Skin of body (tissue), 3 donors: ENCODE measurements at places on chromosomes 2 and 18. TPM values are rescaled to one million over a fixed set of nuclear protein-coding genes. Genes with fewer than 3 reads are reported as not detected.

The SERPINB10 gene
- 3.9 TPM for total RNA-seq

The UBE2E3 gene
- 64.8 TPM for total RNA-seq

The C2orf80 gene
- total RNA-seq, result not detected

The GLI2 gene
- 11.4 TPM for total RNA-seq

The RAB6D gene
- not detected for total RNA-seq

The MC2R gene
- not detected for total RNA-seq

The GPR75 gene
- 2.3 TPM for total RNA-seq

The POTEJ gene
- 0.10 TPM for total RNA-seq

The DES gene
- 318 TPM for total RNA-seq

The LYG2 gene
- 16.5 TPM for total RNA-seq

The TUBA4B gene
- total RNA-seq, result not detected

The SCN2A gene
- 0.20 TPM for total RNA-seq

The ALK gene
- 0.10 TPM for total RNA-seq

DNA sequence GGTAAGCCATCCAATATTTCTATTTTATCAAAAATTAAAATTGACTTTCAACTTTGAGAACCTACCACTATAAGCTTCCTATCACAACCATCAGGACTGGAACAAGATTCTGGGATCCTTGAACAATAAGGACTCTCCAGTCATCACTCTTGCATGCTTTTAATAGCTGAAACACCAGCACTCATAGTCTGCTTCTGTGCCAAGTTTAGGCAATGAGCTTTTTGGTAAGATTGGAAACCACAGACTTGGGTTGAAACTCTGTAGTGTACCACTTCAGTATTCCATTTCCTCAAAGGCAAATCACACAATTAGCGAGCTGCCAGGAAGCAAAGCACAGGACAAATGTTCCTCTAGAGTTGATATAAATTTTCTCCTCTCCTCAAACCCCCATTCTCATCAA is 1065.8 kb upstream of the SLC39A10 start:
- no peak for DNase-seq

GRCh38 chr2:120398051-120398995 is 52.4 kb downstream of the INHBB start:
- DNase-seq, result no peak

DNA sequence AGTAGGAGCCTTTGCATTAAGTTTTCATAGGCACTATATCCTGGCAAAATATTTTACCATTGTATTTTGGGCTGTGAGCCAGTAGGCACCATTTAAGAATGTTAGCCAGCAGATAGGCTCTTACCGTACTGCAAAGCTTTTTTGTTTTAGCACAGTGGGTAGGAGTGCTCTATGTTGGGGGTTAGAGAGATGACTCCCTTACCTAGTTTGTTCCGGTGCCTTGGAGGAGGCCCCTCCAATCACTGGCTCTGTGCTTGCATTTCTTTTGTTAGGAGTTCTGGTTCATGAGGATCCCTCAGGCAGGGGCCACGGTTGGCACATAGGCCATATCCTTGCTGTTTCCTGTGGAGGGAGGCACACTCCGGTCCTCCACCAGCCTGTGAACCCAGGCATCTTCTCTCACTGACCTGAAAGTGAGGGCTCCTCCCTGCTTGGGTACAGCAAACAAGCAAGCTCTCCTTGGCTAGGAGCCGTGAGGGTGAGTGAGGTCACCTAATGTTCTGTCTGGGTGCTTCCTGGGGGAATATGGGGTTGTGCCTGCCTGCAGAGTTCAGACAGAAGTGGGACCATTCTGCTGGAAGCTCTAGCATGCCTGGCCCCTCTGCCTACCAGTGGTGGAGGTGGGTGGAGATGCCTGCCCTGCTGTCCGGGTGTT is 29.8 kb downstream of the LTBP1 start:
- no peak for DNase-seq

GRCh38 chr2:105770149-105770548 is 25.4 kb downstream of the NCK2 start:
- no peak for DNase-seq

DNA sequence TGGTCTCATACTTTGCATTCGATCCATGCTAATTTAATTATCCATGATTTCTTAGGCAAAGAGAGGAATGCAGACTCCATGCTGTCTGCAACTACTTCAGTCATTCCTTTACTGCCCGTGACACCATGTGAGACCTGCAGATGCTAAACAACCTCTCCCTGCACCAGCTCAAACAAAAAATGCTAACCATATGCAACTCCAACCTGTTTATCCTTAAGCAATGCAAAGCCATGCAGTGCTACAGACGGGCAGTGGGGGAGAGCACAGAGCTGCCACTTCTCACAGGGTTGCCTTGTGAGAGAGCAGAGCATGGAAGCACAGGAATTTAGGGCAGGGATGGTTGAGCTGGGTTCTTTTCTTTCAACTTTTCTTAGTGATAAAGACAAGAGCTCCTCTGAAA is 74.9 kb upstream of the KLHL14 start:
- no peak for DNase-seq

- no peak for DNase-seq
Observed at GRCh38 chr2:10494351-10495066, 46.4 kb upstream of the ODC1 start.

GRCh38 chr2:144042751-144043150 is 477.2 kb downstream of the ZEB2 start:
- no peak for DNase-seq

- DNase-seq, result no peak
Observed at GRCh38 chr2:42378415-42378814, 17.4 kb upstream of the COX7A2L start.

DNA sequence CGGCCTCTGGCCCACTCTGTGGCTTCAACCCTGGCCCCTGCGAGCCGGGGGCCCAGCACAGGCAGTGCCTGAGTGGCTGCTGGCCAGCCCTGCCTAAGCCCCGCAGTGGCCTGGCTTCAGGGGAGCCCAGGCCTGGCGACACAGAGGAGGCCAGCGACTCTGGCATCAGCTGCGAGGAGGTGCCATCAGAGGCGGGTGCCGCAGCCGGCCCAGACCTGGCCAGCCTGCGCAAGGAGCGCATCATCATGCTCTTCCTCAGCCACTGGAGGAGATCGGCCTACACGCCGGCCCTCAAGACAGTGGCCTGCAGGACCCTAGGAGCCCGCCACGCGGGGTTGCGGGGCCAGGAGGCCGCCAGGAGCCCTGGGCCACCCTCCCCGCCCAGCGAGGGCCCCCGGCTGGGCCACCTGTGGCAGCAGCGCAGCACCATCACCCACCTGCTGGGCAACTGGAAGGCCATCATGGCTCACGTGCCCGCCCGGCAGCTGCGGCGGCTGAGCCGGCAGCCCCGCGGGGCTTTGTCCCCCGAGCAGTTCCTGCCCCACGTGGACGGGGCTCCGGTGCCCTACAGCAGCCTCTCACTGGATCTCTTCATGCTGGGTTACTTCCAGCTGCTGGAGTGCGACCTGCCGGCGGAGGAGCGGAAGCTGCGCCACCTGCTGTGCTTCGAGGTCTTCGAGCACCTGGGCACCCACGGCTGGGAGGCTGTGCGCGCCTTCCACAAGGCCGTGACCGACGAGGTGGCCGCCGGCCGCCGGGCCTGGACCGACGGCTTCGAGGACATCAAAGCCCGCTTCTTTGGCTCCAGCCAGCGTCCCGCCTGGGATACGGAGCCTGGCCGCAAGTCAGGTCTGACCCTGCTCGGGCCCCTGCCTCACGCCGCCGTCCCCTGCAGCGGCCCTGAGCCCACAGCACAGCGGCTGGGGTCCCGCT is 7.5 kb upstream of the KLHL30 start:
- DNase-seq, result no peak

DNA sequence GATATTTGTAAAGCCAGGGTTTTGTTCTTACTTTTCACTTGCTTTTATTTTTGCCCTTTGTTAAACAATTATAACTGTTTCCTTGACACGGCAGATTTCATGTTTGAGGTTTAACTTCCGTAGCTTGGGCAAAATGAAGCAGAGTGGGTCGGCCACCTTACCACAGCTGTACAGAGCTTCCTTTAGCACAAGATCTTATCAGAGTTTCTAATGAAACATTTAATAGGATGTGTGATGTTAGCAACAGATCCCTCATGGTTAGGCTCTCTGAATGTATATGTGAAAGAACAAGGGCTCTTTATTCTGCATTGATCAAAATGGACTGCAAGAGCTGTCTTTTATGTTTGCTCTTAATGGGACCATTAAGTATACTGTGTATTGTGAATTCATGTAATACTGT is 22.3 kb downstream of the RNF125 start:
- DNase-seq, result no peak

- peak; percentile 44 for DNase-seq
Observed at GRCh38 chr2:126655500-126656430, at the start of gene GYPC. TSS of gene GYPC (plus strand) at chr2:126656158. CDS start at chr2:126656264, 106 bp downstream.

DNA sequence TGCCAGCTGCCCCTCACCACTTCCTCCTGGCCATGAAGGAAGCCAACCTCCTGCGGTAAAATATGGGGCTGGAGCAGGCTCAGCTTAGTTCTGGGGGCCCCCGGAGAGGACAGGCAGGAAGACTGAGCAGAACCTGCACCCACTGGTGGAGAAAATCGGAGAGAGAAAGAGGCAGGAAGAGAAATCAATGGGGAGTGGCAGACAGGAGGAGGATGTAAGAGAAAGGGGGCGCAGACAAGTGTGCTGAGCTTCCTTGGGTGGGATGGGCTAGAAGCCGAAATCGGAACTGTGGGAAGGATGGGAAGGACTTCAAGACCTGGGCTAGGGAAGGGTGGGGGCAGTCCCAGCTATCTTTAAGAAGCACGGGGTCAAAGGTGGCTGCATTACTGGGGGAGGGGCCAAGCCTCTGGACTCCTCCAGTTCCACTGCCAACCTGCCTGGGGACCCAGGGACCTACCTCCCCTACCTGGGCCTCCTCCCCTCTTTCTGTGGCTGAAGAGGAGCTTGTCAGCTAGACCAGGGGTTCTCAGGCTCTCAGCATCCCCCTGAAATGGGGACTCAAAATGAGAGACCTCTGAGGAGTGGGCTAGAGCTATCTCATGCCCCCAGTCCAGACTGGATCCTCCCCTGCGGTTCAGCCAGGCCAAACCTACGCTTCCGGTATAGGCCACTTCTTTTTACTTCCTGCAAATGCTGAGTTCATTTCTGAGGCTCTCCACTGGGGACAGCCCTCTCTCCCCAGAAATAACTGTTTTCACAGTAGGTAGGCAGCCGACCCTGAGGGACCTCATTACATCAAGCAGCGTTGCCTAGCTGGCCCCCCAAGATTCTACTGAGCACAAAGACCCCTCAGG is 33.6 kb upstream of the B3GNT7 start:
- DNase-seq, result no peak

DNA sequence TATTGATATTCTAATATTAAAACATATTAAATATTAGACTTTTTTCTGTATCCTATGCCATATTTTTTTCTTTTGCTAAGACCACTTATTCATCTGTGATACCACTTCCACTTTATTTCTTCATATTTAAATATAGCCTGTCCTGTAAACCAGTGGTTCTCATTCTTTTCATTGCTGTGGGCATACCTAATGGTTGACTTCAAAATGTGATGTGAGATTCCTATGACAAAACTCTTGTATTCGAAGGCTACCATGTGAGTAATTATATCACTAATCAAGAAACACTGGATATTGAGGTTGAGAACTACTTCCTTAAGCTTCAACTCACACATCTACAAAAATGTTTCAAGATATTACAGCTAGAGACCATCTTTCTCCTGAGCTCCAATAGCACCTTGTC is 3.6 kb downstream of the SCRN3 start:
- DNase-seq, result no peak

DNA sequence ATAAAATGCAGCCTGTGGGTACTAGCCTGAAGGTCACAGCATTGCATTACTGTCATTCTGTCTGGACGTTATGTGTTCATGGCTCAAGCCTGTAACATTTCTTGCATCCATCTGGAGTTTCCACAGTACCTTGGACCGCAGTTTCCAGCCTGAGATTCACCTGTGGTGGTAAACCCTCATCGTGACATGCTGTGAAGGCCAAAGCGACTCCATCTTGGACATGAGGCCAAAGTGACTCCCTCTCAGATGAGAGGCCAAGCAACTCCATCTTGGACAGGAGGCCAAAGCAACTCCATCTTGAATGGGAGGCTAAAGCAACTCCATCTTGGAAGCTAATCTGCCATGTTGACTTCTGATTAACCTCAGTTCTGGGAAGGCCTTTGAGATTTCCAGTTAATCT is 257.7 kb upstream of the MYT1L start:
- no peak for DNase-seq

- no peak for DNase-seq
Observed at GRCh38 chr18:80232710-80233109, 14.6 kb downstream of the PARD6G start.

DNA sequence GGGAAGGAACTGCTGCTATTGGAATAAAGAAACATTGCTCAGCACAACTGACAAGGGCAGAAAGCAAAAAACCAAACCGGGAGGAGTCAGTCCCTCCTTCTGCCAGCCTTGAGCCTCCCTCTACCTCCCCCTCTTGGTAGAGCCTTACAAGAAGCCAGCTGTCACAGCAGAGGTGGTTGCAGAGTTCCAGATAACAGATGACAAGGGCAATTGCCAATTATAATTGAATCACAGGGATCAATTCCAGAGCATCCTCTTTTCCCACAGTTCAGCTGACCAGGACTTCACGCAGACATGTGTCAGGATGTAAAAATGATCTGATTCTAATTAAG is 548.2 kb upstream of the LRRTM1 start:
- no peak for DNase-seq

DNA sequence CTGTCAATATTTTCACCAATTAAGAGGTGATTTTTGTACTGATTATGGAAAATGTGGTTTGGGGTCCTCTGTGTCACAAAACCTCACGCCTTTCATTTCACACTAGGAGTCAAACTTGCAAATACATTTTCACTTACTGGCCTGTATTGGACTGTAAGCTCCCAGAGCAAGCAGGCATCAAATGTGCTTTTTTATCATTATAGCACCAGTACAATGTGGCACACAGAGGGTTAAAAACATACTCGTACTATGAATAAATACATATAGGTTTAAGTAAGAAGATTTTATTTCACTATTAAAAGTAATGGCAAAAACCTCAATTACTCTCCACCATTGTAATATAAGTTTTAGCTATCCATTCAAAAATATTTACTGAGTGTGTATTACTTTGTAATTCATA is 56.7 kb downstream of the ABCB11 start:
- DNase-seq, result no peak

- peak; percentile 29 for DNase-seq
Observed at GRCh38 chr18:3248658-3249359, 1.2 kb downstream of the MYL12A start.

DNA sequence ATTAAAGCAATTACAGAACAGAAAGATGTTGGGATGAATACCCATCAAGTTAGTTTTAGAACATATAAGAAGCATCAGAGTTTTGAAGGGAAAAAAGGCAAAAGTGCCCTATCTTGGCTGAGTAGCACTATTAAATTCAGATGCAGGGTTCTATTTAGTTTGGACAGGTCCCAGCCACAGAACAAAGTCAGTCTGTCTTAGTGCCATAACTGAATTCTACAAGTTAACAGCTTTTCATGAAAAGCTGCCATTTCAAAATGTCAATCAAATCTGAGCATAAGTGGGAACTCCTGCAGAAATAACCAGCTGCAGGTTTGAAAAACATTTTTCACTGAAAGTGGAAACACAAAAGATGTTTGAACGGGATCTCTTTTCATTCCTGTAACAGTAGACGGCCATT is 160.4 kb downstream of the SRBD1 start:
- DNase-seq, result no peak

GRCh38 chr2:73307720-73308119 is 14.4 kb upstream of the EGR4 start:
- DNase-seq, result no peak
